ENCODE measurements at places on chromosomes 11 and 22.
A peak's percentile ranks its signal among the peaks of the same experiment; 100 is the strongest.

DNA sequence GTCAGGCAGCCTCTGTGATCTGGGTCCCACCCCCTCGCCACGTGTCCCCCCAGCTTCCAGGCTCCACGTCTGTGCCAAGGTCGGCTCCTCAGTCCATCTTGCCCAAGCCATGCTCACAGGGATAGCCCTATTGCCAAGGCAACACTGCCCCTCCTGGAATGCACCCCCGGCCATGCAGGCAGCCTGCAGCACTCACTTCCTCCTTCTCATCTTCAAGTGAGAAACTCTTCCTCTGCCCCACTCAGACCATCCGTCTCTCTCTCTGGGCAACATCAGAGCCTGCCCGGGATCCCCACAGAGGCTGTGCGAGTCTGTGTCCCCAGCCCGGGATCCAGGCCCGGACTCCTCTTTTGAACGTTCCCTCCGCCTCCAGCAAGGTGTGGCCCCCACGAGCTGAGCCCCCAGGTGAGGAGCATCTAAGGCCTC lies 852.3 kb downstream of the BRD1 start:
- DNase-seq: no peak

DNA sequence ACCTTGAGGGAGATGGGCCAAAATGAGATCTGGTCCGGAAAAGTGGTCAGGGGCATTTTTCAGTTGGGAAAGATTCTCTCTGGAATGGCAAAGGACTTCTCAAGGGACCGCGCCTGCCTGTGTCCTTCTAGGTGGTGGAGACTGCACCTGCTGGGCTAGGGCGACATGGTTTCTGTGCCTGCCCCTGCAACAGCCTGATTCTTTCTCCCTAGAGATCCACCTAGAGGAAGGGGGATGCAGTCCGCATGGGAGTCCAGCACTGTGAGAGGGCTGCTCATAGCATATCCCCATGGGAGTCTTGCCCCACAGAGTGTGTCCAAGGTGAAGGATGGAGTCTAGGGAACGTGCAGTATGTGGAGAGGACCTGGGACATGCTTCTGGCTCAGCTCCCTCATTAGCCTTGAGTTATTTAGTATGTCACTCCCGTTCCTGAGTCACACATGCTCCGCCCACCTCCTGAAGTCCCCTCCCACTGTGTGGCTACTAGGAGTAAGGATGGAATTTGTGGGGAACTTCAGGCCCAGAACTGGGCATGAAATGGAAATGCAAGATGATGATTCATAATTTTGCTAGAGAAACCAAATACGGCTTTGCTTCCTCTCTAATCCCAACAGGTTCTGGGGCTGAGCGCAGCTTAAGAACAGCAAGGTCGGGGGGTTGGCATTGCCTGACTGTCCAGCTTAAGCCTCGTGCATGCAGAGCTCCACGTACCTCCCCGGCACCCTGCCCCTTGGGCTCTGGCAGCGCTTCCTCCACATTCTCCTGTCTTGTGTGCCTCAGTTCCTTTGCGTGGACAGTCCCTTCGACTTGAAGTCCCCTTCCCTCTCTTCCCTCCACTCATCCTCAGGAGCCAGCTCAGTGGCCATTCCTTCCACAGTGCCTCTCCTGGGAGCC lies 35.0 kb downstream of the GRIK4 start:
- peak; percentile 97 for DNase-seq

DNA sequence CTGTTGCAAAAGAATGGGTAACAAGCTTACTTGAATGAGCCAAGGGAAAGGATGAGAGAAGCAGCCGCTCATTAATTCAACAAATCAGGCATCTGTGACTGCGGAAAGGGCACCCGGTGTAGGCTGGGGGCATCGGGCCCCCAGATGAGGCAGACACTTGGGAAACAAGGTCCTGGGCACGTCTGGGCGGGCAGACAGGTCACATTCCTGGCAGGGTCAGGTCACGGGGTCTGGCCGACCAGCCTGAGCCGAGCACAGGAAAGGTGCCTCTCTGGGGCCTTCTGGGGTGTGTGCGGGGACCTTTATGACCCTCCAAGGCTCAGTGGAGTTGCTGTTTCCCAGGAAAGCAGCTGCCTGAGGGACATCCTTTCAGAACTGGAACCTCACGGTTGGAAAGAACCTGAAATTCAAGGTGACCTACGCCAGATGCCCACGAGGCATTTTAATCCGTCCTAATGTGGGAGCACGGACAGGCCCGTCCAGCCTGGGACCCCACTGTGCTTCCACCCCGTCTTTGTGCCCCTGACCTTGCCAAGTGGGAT lies 57.1 kb downstream of the ST14 start:
- no peak for DNase-seq

DNA sequence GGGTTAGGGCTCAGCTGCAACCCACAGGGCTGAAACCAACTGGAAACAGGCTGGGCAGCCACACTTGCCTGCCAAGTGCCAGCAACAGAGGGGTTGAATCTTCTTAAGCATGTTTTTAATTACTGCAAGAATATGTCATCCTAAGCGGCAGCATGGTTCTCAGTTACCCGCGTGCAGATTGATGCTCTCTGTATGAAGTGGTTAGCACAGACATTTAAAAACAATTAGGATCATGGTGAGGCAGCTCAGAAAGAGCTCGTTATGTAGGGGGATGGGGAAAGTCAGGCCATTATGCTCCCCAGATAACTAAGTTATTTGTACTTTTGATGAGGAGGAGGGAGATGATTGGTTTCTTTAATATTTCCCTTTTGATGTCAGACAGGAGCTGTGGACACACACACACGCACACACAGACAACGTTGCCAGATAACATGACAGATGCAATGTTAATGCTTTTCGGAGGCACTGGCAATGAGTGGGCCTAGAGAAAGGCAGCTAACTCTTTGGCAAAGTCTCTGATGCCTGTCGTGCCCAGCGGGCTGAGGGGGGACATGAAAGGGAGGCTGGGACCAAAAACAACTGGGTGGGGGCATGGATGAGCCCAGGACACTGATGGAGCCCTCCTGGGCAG lies 389.7 kb downstream of the NXPE2 start:
- no peak for DNase-seq

- peak; percentile 90 for DNase-seq
Observed at GRCh38 chr11:73321604-73322381, 13.7 kb downstream of the ARHGEF17 start.

- DNase-seq: no peak
Observed at GRCh38 chr11:995044-995751, 41.3 kb downstream of the MUC6 start.

DNA sequence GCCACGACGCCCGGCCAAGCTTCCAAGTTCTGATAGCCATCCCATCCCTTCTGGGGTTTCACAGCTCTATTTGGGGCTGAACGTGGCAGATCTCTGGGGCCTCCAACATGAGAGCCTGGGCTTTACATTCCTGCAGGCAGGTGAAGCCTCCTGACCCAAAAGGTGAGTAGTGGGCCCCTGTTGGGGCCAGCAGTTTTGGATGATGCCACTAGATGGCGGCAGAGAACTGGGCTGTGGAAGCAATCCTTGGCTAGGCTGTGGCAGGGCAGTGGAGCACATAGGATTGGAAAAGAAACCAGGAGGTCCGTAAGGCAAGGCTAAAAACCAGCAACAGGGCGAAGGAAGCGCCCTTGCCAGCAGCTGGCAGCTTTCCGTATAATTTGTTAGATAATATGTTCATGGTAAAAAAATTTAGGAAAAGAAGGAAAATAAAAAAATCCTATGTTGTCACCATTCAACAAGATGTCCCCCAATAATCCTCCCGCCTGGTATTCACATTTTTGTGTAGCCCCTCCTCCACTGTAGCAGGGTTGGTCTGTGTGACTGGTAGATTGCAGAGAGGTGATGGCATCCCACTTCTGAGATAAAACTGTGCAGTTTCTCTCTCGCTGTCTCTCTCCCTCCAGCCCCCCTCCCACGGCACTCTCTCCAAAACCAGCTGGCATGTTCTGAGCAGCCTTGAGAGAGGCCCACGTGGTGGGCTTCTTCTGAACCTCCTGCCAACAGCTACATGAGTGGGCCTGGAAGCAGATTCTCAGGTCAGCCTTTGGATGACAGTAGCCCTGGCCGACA lies 43.6 kb upstream of the OR4B1 start:
- peak; percentile 64 for DNase-seq

DNA sequence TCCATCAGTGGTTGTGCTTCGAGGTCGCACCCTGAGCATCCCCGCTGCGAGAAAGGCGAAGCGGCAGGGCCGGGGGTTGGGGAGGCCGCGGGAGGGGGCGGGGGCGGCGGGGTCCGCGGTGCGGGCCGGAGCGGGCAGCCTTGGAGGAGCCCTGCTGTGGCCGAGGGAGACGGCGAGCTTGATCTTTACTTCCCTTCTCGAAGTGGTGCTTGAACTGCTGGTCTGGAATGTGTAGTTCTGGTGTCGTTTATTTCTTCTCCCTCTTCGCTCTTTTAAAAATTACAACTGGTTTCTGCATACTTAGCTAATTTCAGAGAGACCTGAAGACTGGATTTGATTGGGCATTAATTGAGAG lies 1.1 kb downstream of the APLP2 start:
- DNase-seq: peak; percentile 26

- DNase-seq: no peak
Observed at GRCh38 chr11:128690665-128691101, 3.2 kb upstream of the FLI1 start.

- no peak for DNase-seq
Observed at GRCh38 chr11:43072096-43072495, 239.7 kb upstream of the API5 start.

DNA sequence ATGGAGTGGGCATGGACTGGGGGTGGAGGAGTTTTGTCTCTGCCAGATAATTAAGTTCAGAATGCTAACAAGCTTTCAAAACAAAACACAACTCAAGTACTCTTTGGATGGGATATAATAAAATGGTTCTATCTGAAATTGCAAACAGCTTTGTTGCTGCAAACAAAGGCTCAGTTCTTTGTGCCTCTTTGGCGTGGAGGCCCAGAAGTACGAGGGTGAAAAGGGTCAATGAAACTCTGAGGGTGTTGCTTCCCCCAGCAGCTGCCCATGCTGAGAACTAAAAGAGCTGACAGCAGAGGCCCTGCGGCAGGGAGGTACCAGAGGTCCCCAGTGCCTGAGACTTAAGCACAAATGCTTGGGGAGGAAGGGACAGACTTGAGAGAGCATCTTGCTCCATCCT lies 26.5 kb upstream of the IGSF22 start:
- DNase-seq: no peak

DNA sequence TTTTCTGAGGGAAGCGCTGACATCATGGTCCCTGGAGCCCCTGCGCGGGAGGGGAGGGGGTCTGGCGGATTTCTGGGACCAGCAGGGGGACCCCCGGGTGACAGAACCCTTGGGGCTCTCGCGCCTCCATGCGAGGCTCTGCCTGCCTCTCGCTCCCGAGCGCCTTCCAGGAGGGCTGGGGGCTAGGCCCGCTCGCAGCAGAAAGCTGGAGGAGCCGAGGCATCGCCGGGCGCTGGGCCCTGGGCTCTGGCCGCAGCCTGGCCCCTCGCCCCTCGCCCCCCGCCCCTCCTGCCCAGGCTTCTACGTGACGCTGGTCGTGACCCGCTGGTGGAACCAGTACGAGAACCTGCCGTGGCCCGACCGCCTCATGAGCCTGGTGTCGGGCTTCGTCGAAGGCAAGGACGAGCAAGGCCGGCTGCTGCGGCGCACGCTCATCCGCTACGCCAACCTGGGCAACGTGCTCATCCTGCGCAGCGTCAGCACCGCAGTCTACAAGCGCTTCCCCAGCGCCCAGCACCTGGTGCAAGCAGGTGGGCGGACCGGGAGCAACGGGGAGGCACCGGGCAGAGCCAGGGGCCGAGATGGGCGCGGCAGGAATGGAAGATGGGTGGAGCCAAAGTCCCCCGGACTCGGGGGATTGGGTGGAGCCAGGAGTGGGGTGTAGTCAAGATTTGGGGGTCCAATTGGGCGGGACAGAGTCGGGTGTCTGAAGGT lies 5.4 kb downstream of the BEST1 start:
- no peak for DNase-seq

DNA sequence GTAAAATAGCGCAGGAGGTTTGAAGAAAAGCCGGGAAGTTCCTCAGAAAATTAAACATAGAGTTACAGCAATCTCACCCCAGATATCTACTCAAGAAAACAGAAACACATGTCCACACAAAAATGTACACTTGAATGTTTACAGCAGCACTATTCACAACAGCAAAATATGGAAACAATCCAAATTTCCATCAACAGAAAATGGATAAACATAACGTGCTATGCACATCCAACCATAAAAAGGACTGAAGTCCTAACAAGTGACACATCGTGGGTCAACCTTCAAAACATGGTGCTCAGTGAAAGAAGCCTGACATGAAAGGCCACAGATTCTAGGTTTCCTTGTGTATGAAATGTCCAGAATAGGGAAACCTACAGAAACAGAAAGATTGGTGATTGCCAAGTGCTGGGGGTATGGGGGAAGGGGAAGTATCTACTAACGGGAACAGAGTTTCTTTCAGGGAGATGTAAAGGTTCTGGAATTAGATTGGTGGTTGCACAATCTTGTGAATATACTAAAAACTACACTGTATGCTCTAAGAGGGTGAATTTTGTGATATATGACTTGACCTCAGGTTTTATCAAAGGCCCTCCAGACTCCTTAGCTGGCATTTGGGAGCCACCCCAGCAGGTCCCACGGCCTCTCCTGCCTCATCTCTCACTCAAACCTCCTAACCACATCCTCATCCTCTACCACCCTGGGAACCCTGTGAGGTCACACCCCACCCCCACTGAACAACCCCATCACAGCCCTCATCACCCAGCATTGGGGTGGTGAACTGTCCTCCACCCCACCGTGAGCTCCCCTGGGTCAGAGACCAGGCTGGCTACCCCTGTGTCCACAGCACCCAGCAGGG lies 69.2 kb upstream of the PRR5 start:
- no peak for DNase-seq

- DNase-seq: no peak
Observed at GRCh38 chr11:126525216-126525615, 169.7 kb downstream of the ST3GAL4 start.

Data from HCEC 1CT (cell line).